ENCODE measurements at places on chromosomes 2 and 18. TPM values are rescaled to one million over a fixed set of nuclear protein-coding genes. Genes with fewer than 3 reads are reported as not detected.

The MLPH gene
- total RNA-seq, result 2.0 TPM

The EDAR gene
- total RNA-seq, result not detected

The FAM237A gene
- total RNA-seq, result not detected

The IHH gene
- not detected for total RNA-seq

The MC4R gene
- total RNA-seq, result not detected

The TUBA4B gene
- not detected for total RNA-seq

The WNT10A gene
- total RNA-seq, result not detected

The ECEL1 gene
- total RNA-seq, result 1.6 TPM

The ANO7 gene
- 0.27 TPM for total RNA-seq

The UGT1A5 gene
- not detected for total RNA-seq

The SULT1C4 gene
- not detected for total RNA-seq

The FAM117B gene
- total RNA-seq, result 5.6 TPM

The AQP12B gene
- not detected for total RNA-seq

The GRHL1 gene
- 9.5 TPM for total RNA-seq

The PCARE gene
- total RNA-seq, result not detected

GRCh38 chr2:191122638-191123294, 28.0 kb downstream of the STAT4 start:
- no peak for DNase-seq
- H3K36me3 ChIP-seq, result no peaks in the 10 kb centered on the region
- H3K27ac ChIP-seq, result no peak overlapping the region

- no peak overlapping the region for H3K4me3 ChIP-seq
- no peaks in the 10 kb centered on the region for H3K36me3 ChIP-seq
- no peak for DNase-seq
- H3K27me3 ChIP-seq, result no peaks in the 10 kb centered on the region
- peaks cover 7% of the 10 kb centered on the region for H3K4me1 ChIP-seq
- H3K27ac ChIP-seq, result no peak overlapping the region
These were observed 533.0 kb downstream of the TMX3 start for GRCh38 chr18:68181956-68182355.

DNA sequence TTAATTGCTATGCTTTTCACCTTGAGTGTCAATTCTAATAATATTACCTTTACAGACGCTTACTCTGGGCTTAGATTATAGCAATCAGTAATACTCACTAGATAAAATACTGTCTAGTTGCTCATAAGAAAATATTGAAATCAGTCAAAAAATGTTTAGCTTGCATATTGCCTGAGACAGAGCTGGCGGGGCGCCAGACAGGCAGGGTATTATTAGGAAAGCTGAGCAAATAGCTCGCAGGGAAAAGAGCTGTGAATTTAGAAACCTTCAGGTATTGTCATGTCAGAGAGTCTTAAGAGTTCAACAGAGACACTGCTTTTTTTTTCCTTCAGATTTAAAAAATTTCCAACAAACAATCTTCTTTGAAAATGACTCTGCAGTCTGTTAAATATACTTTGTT, 118.4 kb downstream of the MEIS1 start:
- H3K36me3 ChIP-seq, result peaks cover 1% of the 10 kb centered on the region
- peak overlapping the region; percentile 3 for H3K4me3 ChIP-seq
- H3K27me3 ChIP-seq, result no peaks in the 10 kb centered on the region
- no peak for DNase-seq
- peaks cover 8% of the 10 kb centered on the region for H3K4me1 ChIP-seq

- no peak overlapping the region for H3K27ac ChIP-seq
- H3K4me3 ChIP-seq, result peak overlapping the region; percentile 69
- no peaks in the 10 kb centered on the region for H3K36me3 ChIP-seq
- peaks cover 15% of the 10 kb centered on the region for H3K4me1 ChIP-seq
- H3K27me3 ChIP-seq, result no peaks in the 10 kb centered on the region
These were observed 125.5 kb upstream of the ZNF516 start for GRCh38 chr18:76620321-76621170.

DNA sequence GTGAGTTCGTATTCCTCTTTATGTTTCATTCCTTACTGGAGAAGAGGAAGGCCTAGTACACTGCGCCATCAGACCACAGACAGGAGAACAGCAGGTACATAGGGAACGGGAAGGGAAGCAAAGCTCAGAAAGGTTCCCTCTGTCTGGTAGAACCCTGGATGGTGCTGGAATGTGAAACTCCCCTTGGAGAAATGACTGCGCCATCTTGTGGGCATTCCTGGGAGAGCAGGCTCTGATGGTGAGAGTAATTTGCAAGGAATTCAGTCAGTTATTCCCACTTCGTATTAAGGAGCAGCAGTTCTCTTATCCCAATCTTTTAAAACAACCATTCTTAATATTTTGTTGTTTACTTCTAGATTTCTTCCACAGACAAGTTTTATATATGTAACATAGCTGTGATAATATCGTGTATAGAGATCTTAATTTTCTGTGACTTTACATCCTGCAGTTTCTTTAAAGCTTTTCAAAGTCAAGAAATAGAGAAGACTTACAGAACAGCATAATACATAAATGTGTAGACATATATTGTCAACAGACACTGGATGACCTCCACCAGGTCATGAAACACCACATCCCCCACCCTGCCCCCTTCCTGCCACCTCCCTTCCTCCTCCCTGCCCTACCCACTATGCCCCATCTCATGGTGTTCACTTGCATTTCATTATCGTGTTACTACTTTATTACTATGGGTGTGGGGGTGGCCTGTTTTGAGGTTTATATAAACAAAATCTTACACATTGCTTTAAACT, 83.9 kb downstream of the ARHGEF4 start:
- no peak for DNase-seq
- H3K27ac ChIP-seq, result no peak overlapping the region
- H3K4me1 ChIP-seq, result no peaks in the 10 kb centered on the region
- no peaks in the 10 kb centered on the region for H3K36me3 ChIP-seq
- H3K4me3 ChIP-seq, result no peak overlapping the region

- H3K27ac ChIP-seq, result no peak overlapping the region
- DNase-seq, result no peak
- H3K36me3 ChIP-seq, result no peaks in the 10 kb centered on the region
- no peaks in the 10 kb centered on the region for H3K27me3 ChIP-seq
- no peaks in the 10 kb centered on the region for H3K4me1 ChIP-seq
These were observed 298.4 kb upstream of the ZNF521 start for GRCh38 chr18:25650201-25650941.

DNA sequence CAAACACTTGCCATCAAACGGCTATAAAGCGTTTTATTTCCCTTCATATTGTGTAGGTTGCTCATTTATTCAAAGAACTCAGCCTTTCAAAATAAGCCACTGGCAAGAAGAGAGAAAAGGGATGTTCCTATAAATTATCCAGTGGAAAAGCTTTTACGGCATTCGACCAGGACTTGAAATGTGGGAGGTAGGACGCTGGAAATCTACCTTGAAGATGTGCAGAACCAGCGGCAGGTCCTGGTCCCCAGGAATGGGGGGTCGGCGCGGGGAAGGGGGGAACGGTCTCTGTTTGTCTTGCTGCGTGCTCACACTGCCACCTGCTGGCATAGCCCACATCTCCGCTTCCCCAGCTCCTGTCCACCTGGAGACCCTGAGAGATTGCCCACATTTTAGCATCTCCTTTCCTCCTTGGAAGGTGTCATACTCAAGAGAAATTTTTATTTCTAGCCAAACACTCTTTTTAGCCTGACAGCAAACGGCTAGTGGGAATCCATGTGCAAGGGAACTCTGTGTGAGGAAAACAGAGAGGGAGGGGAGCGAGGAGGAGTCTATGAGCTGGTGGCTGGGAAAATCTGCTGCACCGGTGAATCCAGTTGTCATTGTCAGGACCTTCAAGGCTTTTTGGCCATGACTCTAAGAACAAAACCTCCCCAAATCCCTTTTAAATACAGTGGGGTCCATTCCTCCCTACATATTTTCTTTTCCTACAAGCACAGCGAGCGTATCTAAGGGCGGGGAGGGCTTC, 349.0 kb upstream of the PKDCC start:
- no peaks in the 10 kb centered on the region for H3K36me3 ChIP-seq
- H3K27me3 ChIP-seq, result no peaks in the 10 kb centered on the region
- H3K4me1 ChIP-seq, result peaks cover 12% of the 10 kb centered on the region
- no peak for DNase-seq

GRCh38 chr2:174280596-174280995, 32.3 kb upstream of the OLA1 start:
- no peaks in the 10 kb centered on the region for H3K4me1 ChIP-seq
- H3K36me3 ChIP-seq, result no peaks in the 10 kb centered on the region
- no peak overlapping the region for H3K4me3 ChIP-seq
- no peak for DNase-seq
- no peak overlapping the region for H3K27ac ChIP-seq
- H3K27me3 ChIP-seq, result no peaks in the 10 kb centered on the region

- no peaks in the 10 kb centered on the region for H3K4me1 ChIP-seq
- H3K36me3 ChIP-seq, result no peaks in the 10 kb centered on the region
- DNase-seq, result no peak
- H3K27ac ChIP-seq, result no peak overlapping the region
These were observed 48.4 kb upstream of the CYTIP start for GRCh38 chr2:157492189-157492773.

GRCh38 chr18:24809173-24809950, 348.9 kb downstream of the HRH4 start:
- H3K4me1 ChIP-seq, result no peaks in the 10 kb centered on the region
- no peaks in the 10 kb centered on the region for H3K27me3 ChIP-seq
- no peak for DNase-seq
- H3K4me3 ChIP-seq, result no peak overlapping the region
- no peak overlapping the region for H3K27ac ChIP-seq

- no peaks in the 10 kb centered on the region for H3K36me3 ChIP-seq
- H3K4me1 ChIP-seq, result no peaks in the 10 kb centered on the region
- no peak overlapping the region for H3K4me3 ChIP-seq
- H3K27ac ChIP-seq, result no peak overlapping the region
- no peaks in the 10 kb centered on the region for H3K27me3 ChIP-seq
- DNase-seq, result no peak
These were observed 5.7 kb downstream of the ITGB6 start for GRCh38 chr2:160194351-160194750.

GRCh38 chr2:144832048-144832447, 312.1 kb upstream of the ZEB2 start:
- H3K36me3 ChIP-seq, result no peaks in the 10 kb centered on the region
- DNase-seq, result no peak
- H3K27me3 ChIP-seq, result no peaks in the 10 kb centered on the region
- H3K4me1 ChIP-seq, result peaks cover 10% of the 10 kb centered on the region
- no peak overlapping the region for H3K27ac ChIP-seq

GRCh38 chr18:67509741-67510391, 6.7 kb downstream of the DSEL start:
- H3K4me1 ChIP-seq, result peaks cover 3% of the 10 kb centered on the region
- H3K4me3 ChIP-seq, result no peak overlapping the region
- H3K27me3 ChIP-seq, result no peaks in the 10 kb centered on the region
- DNase-seq, result no peak
- H3K36me3 ChIP-seq, result no peaks in the 10 kb centered on the region
- no peak overlapping the region for H3K27ac ChIP-seq

GRCh38 chr2:122414902-122415301, 659.5 kb downstream of the TSN start:
- no peak overlapping the region for H3K4me3 ChIP-seq
- no peak overlapping the region for H3K27ac ChIP-seq

- no peak overlapping the region for H3K27ac ChIP-seq
- no peak overlapping the region for H3K4me3 ChIP-seq
- H3K4me1 ChIP-seq, result no peaks in the 10 kb centered on the region
- no peaks in the 10 kb centered on the region for H3K27me3 ChIP-seq
- DNase-seq, result no peak
- no peaks in the 10 kb centered on the region for H3K36me3 ChIP-seq
These were observed 129.7 kb upstream of the OSR1 start for GRCh38 chr2:19488009-19488691.

DNA sequence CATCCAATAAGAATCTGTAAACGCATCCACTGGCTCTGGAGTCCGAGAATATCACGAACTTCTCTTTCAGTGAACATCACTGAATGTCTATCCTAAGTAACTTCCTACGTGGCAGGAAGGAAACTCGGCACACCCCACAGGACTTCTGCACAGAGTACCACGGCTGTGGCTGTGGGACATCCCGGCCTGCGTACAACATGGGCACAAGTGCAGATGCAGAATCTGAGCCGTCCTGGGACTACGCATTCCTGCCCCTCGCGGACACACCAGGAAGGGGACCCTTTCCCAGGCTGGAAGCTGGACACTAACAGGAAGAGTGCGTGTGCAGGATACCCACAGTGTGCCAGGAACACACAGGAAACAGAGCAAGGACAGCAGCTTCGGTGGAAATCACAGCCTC, 60.6 kb downstream of the ZNF516 start:
- H3K27me3 ChIP-seq, result no peaks in the 10 kb centered on the region
- no peak overlapping the region for H3K4me3 ChIP-seq
- H3K36me3 ChIP-seq, result peaks cover 4% of the 10 kb centered on the region

- H3K27ac ChIP-seq, result no peak overlapping the region
- no peak overlapping the region for H3K4me3 ChIP-seq
- H3K4me1 ChIP-seq, result no peaks in the 10 kb centered on the region
These were observed 48.4 kb upstream of the RMP24 start for GRCh38 chr18:35923939-35924684.

GRCh38 chr2:33406622-33407021, 69.8 kb upstream of the RASGRP3 start:
- no peaks in the 10 kb centered on the region for H3K36me3 ChIP-seq
- H3K27ac ChIP-seq, result no peak overlapping the region
- peaks cover under 1% of the 10 kb centered on the region for H3K4me1 ChIP-seq

GRCh38 chr2:25029183-25029554, 12.7 kb upstream of the EFR3B start:
- H3K27ac ChIP-seq, result no peak overlapping the region
- H3K27me3 ChIP-seq, result no peaks in the 10 kb centered on the region
- H3K4me1 ChIP-seq, result no peaks in the 10 kb centered on the region
- H3K36me3 ChIP-seq, result no peaks in the 10 kb centered on the region

DNA sequence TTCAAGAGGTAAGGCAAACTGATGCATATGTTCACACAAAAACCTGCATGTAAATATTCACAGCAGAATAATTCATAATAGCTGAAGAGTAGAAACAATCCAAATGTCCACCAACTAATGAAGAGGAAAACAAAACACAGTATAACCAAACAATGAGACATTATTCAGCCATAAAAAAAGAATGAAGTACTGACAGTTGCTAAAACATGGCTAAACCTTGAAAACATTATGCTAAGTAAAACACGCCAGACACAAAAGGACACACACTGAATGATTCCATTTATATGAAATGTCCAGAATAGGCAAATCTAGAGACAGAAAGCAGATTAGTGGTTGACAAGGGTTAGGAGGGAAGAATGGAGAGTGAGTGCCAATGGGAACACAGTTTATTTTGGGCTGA, 86.9 kb downstream of the SESTD1 start:
- H3K4me3 ChIP-seq, result no peak overlapping the region
- DNase-seq, result no peak
- no peaks in the 10 kb centered on the region for H3K27me3 ChIP-seq

- DNase-seq, result no peak
- no peaks in the 10 kb centered on the region for H3K36me3 ChIP-seq
- no peak overlapping the region for H3K27ac ChIP-seq
- H3K4me3 ChIP-seq, result no peak overlapping the region
- H3K27me3 ChIP-seq, result no peaks in the 10 kb centered on the region
- no peaks in the 10 kb centered on the region for H3K4me1 ChIP-seq
These were observed 40.6 kb upstream of the FN1 start for GRCh38 chr2:215476424-215476823.
